ENCODE measurements at places on chromosomes 3 and 15.

DNA sequence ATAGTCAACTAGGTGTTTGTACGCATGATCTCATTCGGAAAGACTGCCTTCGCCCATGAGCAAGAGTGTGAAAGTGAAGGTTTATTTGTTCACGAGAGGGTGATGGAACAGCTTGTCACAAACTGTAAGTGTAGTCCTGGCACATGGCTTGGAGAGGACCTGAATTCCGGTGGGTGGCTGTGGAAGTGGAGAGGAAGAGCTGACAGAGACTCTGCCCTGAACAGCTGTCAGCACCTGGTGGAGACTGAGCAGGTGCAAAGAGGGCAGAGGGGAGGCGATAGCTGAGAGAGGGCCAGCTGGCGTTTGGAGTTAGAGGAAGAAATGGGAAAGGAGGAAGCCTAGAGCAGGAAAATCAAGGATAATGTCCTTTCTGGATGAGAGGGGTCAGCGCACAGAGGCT, 155.7 kb downstream of the EEFSEC start:
- no peak for DNase-seq

GRCh38 chr3:175007306-175007705, 148.2 kb downstream of the NAALADL2 start:
- no peak for DNase-seq

DNA sequence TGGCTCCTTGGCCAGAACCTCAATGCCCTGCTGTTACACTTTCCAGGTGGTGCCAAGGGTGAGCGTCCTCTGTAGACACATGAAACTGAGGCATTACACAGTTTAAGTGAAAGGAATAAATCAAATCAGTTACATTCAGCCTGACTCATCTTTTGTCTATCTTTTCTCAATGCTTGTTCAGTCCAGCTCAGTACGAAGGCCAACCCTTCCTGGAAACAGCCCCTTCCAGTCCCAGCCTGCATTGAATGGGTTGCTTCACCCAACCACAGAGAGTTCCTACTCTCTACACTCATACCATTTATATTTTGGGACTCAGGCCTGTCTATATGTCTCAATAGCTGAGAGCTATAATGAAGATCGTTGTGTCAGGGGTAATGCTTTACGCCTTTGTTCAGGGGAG, 363.6 kb downstream of the RORA start:
- DNase-seq = peak; percentile 68

GRCh38 chr3:139928708-139929505, 6.1 kb upstream of the CLSTN2 start:
- DNase-seq = no peak

DNA sequence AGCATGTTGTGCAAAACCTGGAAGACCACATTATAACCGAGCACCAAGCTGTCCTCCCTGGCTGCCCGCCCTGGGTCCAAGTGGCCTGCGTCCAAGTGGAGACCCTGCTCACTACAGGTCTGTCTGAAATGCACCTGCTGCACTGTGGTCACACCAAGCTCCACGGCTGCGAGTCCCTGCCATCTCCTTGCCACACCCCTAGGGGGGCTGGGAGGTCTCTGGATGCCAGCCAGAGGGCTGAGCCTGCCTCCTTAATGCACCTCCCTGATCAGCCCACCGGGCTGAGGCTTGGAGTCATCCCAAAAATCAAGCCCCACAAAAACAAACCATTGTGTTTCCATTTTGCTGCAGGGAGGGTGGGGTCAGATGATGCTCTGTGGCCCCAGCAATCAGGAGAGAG, 187.1 kb downstream of the MEGF11 start:
- DNase-seq = no peak

DNA sequence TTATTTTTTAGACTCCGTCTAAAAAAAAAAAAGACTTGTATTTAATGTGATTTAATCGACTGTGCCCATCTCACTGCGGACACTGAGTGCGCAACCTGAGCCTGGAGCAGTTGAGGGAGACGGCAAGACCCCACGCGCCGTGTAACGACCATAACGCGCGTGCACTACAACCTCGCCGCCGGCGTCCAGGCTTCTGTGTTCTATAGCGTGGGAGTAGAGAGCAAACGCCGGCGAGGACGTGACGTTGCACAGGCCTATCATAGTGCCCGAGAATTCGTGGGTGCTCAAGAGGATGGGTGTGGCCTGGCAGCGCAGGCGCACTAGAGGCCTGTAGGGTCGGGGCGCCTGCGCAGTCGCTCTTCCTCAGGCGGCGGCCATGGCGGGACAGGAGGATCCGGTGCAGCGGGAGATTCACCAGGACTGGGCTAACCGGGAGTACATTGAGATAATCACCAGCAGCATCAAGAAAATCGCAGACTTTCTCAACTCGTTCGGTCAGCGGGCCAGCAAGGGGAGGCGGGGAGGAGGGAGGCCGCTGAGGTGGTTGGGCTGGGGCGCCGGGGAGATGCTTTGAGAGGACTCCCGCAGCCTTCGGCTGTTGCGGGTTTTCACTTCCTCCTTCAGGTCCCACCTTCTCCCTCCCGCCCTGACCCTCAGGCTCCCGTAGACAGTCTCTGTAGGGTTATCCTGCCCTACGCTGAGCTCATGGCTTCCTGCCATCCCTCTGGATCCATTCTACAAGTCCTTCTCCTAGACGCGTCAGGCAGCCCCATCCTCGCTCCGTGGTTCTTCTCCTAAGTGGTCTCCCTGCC, at the start of gene BRK1:
Gene BRK1 (plus strand): TSS at position 350 of the 812 bp plus-strand sequence. CDS start 27 bp downstream, at position 377.
- DNase-seq = peak; percentile 85

DNA sequence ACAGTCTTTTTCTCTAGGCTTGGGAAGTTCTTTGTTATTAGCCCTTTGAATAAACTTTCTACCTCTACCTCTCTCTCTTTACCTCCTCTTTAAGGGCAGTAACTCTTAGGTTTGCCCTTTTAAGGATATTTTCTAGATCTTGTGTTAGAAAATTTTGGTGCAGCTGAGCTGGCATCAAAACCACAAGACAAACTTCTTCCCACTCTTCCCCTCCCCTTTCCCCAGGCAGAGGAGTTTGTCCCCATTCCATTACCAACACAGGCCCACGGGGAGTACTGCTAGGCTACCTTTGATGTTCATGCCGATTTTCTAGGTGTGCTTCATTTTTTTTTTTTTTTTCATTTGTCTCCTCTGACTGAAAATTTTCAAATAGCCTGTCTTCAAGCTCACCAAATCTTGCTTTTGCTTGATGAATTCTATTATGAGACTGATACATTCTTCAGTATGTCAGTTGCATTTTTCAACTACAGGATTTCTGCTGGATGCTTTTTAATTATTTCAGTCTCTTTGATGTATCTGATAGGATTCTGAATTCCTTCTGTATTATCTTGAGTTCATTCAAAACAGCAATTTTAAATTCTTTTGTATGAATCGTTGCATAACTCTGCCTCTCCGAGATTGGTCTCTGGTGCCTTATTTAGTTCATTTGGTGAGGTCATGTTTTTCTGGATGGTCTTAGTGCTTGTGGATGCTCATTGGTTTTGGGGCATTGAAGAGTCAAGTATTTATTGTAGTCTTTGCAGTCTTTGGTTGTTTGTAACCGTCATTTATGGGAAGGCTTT, 112.0 kb downstream of the UBE2E2 start:
- no peak for DNase-seq

GRCh38 chr3:54713455-54713854, 214.4 kb downstream of the LRTM1 start:
- DNase-seq = no peak

DNA sequence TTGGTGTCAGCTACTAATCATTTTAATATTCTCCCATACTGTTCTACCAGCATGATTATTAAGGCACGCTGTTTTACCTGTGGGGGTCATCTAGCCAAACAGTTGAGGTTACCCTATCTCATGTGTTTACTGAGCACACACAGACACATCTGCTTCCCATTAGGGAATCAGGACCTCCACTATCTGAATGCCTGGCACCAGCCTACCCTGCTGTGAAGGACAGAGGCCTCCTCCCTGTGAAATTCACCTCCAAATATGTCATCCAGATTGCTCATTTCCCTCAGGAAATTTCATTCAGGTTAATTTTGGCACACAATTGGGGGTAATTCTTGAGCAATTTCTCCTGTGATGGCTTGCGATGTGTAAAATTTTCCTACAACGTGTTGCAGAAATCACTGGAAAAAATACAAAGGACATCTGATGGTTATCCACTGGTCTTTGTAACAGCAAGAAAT, 155.6 kb upstream of the NR2E3 start:
- no peak for DNase-seq

DNA sequence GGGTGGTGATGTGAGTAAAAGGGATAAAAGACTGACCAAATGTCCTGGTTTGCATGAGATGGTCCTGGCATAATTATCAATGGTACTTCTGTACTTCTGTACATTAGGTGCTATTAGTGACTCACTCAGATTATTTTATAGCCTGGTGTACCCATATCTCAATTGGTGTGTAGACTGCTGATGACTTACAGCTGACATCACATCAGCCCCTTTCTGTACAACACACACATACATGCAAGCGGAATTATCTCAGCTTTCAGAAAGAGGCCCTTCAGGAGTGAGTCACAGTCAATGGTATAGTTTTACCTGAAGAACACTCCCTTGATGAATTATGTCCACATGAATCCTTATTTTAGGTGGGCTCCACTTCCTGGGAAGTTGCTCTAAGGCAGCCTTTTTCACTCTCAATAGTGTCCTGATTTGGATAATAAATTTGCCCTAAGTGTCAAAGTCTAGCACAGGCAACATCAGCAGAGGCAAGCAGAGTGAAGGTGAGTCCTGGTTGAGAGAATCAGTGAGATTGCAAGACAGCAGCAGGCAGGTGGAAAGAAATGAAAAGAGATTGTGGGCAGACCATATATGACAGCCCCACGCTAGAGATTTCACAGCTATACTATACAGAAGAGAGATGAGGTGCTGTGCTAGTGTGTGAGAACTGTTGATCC, 137.0 kb downstream of the ZPLD1 start:
- no peak for DNase-seq

GRCh38 chr3:126040386-126040785, 43.5 kb downstream of the SLC41A3 start:
- no peak for DNase-seq

DNA sequence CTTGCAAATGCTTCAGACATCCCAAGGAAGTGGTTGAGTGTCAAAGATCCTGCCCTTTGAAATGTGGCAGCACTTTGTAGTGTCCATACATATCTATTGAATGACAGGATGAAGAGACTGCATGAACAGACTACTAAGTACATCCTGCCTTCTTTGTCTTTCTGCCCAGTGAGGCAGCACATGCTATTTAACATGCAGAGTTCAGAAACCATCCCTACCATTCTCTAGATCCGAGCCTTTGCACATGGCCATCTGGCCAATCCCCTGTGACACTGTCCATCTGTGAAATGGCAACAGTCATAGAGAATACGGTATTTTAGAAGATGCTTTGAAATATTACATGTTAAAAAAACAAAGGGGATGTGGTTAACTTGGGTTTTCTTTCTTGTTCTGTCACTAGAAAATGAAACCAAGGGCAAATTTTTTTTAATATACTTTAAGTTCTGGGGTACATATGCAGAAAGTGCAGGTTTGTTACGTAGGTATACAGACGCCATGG, 519.6 kb downstream of the NTRK3 start:
- no peak for DNase-seq

DNA sequence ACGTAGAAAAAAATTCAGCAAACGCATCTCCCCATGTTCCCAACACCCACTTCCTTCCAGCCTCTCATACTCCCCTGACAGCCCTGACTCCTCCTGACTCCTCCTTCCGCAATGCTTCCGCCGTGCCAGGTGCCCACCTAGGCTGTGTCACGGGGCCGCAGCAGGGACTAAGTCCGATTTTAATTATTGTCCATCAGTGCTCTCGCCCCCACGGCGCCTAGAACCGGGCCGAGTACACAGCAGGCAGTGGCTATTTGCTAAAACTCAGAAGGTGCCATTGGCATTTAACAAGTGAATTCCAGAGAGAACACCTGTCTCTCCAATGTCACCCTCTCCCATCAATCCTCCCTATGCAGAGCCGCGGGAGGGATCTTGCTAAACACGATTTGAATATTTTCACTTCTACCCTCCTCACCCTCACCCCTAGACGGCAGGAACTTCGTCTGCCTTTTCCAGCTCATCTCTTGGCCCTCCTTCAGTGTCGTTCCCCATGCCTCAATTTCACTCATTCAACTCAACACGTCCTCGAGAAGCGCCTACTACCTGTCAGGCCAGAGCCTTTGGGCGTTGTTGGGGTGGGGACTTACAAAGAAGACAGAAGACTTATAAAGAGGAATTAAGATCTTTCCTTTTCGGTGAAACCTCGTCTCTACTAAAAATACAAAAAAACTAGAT, 11.5 kb upstream of the SHF start:
- DNase-seq = no peak

GRCh38 chr3:100043271-100043670, 71.0 kb downstream of the FILIP1L start:
- no peak for DNase-seq

DNA sequence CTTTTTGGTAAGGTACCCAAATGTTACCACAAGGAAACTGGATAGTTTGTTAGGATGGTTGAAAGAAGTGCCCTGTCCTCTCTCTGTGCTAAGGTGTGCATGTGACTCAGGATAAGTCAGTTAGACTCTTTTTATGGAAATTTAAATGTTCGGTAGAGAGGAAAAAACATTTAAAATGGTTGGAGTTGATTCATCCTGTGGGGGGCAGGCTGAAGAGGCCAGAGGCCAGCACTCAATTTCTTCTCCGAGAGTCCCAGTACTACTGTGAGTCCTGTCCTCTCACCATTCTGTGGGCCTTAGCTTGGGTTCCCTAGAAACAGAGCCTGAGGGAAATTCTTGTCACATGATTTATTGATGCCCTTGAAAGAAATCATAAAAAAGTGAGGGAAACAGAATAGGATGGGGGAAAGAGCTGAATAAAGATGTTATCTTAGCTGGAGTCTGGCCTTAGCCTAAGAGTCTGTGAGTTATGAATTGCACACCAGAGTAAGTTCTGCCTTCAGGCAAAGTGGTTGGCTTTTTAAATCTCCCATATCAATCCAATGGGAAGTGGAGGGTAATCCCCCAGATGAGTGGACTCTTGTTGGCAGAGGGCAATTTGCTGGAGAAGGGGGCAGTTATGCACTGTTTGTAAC, 106.5 kb upstream of the GALNT15 start:
- DNase-seq = peak; percentile 69

DNA sequence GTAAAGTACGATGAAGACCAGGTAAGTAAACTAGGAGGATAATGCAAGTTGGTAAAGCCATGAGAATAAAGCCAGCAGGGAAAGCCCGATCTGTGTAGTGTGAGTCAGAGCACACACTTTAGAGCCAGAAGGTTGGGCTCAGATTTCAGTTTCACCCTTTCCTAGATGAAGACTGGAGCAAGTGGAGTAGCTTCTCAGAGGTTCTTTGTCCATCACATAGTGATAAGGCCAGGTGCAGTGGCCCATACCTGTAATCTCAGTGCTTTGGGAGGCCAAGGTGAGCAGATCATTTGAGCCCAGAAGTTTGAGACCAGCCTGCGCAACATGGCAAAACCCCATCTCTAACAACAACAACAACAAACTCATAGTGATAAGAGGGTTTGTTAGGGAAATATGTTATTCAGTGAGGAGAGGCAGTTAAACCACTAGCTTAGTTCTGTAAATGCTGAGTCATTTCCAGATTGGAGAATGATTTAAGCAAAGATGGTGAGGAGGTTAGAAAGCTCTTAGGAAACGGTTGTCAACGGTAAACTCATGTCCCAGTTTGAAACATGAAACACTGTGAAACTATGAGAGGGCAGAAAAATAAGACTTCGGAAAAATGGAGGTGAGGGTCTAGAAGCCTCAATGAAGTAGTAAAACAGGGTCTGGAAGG, 39.0 kb downstream of the IL12A start:
- DNase-seq = peak; percentile 53
